Activated CD8-positive, alpha-beta T cell treated with anti-CD3 and anti-CD28 coated beads, Interleukin-2, amount 10 ng/mL, durations not matched to agents 7 days and 5 days (primary cell): ENCODE measurements at places on chromosomes 11 and 22. TPM values are rescaled to one million over a fixed set of nuclear protein-coding genes. Genes with fewer than 3 reads are reported as not detected.

The SYT12 gene
- total RNA-seq: not detected

The MS4A4A gene
- not detected for total RNA-seq

The TMEM121B gene
- total RNA-seq: 0.18 TPM

DNA sequence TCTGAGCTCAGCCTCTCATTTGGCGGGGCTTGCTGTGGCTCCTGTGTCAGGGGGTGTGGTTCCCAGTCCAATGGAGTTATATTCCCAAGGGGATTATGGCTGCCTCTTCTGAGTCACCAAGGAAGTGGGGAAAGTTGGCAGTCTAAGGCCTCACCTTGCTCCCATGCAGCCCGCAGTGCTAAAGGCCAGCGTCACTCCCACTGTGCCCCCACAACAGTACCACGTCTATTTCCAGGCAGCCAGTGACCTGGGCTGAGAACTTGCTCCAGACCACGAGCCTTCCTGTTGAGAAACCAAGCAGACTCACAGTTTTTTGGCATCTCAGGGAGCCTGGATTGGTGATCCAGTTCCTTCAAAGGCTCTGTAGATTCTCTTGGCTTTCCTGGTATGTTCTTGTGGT is 45.6 kb downstream of the OR2AT4 start:
- DNase-seq: no peak
- peaks cover 27% of the 10 kb centered on the region for H3K27me3 ChIP-seq
- no peak overlapping the region for H3K4me3 ChIP-seq
- peaks cover 3% of the 10 kb centered on the region for H3K4me1 ChIP-seq

GRCh38 chr22:16955678-16956210 is 52.3 kb downstream of the GAB4 start:
- DNase-seq: no peak
- H3K27me3 ChIP-seq: no peaks in the 10 kb centered on the region
- no peak overlapping the region for H3K27ac ChIP-seq
- H3K36me3 ChIP-seq: no peaks in the 10 kb centered on the region

DNA sequence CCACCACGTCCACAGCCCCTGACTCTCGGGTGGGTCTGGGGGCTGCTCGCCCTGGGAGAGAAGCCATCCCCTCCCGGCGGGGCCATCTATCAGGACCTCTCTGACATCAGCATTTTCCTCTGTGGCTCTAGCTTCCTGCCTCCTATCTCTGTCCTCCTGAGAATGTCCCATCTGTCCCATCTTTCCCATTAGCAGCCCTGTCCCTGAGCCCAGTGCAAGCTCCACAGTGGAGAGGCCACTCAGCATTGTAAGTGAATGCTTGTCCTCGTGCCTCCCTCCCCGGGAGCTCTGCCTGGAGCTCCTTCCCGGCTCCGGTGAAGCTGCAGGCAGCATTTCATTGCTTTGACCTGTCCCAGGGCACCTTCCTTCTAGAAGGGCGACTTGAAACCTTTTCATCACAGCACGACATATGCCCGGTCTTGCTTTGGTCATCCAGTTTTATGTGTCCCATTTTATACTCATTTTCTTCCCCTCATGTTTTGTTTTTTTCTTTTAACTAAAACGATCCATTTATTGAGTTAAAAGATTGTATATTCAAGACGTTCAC is 49.7 kb downstream of the RTN4R start:
- H3K27me3 ChIP-seq: no peaks in the 10 kb centered on the region
- H3K4me1 ChIP-seq: no peaks in the 10 kb centered on the region
- H3K36me3 ChIP-seq: no peaks in the 10 kb centered on the region

DNA sequence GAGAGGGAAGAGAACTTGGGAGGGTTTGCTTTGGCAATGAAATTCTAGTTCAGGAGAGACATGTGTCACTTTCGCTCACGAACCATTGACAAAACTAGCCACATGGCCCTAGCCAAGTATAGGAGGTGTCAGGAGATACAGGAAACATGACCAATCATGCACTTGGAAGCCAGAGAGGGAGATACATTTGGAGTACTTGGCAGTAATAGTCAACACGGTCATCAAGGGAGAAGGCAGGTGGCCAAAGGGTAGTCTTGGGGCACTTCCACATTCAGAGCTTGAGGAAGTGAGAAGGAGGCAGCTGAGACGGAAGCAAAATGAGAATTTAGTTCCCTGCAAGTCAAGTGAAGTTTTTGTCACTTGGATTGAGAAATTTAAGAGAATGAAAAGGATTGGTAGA is 26.4 kb upstream of the KIRREL3 start:
- no peaks in the 10 kb centered on the region for H3K4me1 ChIP-seq
- peaks cover 2% of the 10 kb centered on the region for H3K27me3 ChIP-seq
- no peak overlapping the region for H3K27ac ChIP-seq
- no peaks in the 10 kb centered on the region for H3K36me3 ChIP-seq
- no peak for DNase-seq

GRCh38 chr11:128098781-128099180 is 488.6 kb downstream of the ETS1 start:
- H3K4me1 ChIP-seq: no peaks in the 10 kb centered on the region
- H3K36me3 ChIP-seq: no peaks in the 10 kb centered on the region
- peaks cover 4% of the 10 kb centered on the region for H3K27me3 ChIP-seq
- H3K4me3 ChIP-seq: no peak overlapping the region
- DNase-seq: no peak

- H3K36me3 ChIP-seq: no peaks in the 10 kb centered on the region
- no peak overlapping the region for H3K27ac ChIP-seq
- DNase-seq: no peak
- no peaks in the 10 kb centered on the region for H3K27me3 ChIP-seq
- H3K4me1 ChIP-seq: no peaks in the 10 kb centered on the region
These were observed 873.2 kb downstream of the METTL15 start for GRCh38 chr11:28981381-28981780.

DNA sequence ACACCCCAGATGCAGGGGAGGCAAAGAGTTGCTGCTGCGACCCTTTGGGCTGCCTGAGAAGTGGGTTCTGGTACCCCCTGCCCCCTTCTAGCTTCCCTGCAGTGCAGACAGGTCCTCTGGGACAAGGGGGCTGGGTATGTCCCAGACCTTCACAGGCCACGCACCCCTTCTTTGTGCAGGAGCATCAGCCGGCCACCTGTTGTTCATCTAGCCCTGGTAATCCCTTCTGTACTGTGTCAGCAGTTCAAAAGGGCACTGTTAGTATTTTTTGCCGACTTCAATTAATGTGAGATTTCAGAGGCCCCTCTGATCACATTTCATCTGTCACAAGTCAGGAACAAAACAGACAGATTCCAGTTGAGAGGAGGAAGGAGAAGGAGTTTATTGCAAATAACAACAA is 49.9 kb downstream of the ALX4 start:
- H3K36me3 ChIP-seq: no peaks in the 10 kb centered on the region
- H3K27me3 ChIP-seq: no peaks in the 10 kb centered on the region
- no peak overlapping the region for H3K4me3 ChIP-seq
- H3K27ac ChIP-seq: no peak overlapping the region
- no peak for DNase-seq
- peaks cover 31% of the 10 kb centered on the region for H3K4me1 ChIP-seq

DNA sequence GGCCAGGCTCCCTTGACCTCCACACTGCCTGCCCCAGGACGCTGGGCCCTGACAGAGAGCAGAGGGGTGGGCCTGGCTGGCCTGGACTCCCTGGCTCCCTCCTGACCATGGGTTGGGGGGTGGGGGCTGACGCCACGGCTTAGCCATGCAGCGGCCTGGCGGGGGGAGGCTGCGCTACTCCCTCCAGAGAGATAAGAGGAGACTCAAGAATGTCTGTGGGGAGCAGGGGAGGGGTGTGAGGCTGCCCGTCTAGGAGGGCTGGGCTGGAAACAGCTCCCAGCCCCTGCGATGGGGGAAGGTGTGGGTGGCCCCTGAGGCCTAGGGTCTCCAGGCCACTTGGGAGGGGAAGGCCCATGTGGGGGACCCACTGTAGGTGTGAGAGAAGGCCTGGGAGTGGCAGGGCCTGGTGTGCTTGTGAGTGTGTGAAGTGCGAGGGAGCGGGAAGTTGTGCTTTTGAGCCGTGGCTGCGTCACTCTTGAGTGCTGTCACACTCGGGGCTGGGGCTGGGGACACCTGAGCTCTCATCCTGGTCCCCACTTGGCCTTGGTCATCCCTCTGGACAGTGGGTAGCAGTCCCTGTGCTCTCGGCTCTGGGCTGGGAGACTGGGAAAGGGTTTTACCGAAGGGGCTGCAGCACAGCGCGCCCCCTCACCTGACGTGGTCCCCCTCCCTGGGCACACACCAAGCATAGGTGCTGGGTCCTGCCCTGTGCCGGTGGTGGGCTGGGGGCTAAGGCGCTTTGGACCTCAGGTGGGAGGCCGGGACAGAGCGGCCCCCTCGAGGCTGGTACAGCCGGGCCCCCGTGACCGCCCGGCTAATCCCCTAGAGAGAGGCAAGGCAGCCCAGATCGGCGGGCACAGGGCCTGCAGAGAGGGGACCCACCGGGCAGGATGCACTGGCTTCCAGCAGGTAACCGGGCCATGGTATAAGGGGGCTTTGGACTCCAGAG is 2.4 kb downstream of the MYRF start:
- no peak for DNase-seq
- peaks cover 29% of the 10 kb centered on the region for H3K4me1 ChIP-seq
- no peaks in the 10 kb centered on the region for H3K36me3 ChIP-seq
- no peak overlapping the region for H3K27ac ChIP-seq
- no peak overlapping the region for H3K4me3 ChIP-seq
